GM12891 (cell line): ENCODE measurements at places on chromosomes 3 and 15.

DNA sequence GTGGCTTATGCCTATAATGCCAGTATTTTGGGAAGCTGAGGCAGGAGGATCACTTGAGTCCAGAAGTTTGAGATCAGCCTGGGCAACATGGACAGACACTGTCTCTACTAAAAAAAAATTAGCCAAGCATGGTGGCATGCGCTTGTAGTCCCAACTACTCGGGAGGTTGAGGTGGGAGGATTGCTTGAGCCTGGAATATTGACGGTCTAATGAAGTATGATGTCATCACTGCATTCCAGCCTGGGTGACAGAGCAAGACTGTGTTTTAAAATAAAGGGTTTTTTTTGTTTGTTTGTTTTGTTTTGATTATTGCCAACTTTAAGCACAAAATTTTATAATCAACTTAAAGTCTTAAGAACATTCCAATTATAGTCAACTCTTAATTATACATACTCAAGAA, 6.8 kb downstream of the PLSCR1 start:
- no peak for DNase-seq

DNA sequence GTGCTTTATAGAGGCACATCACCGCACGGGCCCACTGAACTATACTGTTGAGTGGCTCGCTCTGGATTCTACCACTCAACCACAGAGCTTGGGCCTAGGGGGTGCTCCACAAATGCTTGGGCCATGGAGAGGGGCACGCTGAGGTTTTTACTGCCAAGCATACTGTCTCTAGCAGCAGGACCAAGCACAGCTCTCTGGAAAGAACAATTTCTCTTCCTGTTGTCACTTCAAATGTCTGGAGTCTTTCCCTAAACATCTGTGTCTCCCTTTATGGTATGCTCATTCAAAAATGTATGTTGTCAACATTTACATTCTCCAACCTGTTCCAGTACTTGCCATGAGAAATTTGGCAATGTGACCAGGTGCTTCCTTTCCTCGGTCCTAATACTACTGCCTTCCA, 114.7 kb upstream of the TPM1 start:
- DNase-seq: no peak

DNA sequence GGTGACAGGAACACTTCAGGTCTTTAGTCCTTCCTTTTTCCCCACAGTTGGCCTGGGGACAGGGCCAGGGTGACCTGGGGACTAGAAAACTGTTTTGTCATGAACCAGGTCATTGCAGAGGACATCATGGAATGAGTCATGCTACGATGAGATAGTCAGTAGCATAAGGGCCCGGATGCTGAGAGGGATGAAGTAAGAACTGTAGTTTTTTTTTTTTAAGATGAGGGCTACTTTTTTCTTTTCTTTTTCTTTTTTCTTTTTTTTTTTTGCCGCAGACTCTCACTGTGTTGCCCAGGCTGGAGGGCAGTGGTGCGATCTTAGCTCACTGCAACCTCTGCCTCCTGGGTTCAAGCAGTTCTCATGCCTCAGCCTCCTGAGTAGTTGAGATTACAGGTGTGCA, 8.0 kb downstream of the MAP2K5 start:
- DNase-seq: no peak

DNA sequence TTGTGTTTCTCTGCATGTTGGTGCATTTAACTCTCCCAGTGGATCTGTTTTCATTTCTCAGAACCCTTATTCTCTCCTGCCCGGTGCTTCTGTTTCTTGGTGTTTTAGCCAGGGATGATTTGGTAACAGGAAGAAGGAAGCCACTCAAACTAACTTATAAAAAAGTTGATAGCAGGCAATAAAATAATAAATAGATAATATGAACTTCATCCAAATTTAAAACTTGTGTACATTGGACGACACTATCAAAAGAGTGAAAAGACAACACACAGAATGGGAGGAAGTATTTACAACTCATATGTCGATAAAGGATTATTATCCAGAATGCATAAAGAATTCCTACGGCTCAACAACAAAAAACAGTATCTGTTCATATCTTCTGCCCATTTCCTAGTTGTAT, 37.3 kb upstream of the CHRNA7 start:
- DNase-seq: no peak

DNA sequence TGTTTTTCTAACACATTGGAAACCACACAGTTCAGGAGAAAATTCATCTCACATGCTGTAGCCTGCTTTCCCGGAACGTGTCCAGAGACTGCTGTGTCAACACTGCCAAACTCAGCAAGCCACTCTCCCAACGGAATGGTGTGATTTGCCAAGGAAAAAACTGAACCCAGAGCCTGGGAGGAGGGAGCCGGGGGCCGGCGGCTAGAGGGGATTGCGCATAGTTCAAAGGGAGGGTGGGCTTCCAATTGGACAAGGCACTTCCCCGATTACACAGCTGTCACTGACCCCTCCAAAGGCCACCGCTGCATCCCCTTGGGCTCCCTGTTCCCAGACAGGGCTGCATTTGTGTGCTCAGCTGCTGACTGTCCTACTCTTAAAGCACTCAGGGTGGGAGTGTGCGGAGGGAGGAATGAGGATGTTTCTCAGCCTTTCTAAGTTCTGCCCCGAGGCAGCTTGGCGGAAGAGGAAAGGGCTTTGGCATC, 256.2 kb downstream of the ZNF621 start:
- DNase-seq: no peak

DNA sequence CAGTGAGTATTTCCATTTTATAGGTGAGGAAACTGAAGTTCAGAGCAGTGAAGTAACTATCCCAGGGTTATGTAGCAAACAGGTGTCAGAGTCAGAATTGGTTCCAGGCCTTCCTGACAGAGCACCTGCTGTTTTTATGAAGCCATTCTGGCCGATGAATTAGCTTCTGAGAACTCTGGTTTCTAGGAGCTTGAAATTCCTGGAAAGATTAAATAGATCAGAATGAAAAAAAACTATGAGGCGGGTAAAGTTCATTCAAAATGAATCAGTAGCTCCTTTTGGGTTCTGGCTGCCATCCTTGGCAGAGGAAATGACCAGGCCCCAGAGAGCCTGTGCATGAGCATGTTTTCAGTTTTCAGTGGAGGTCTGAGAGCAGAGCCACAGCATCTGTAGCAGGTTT, 59.3 kb upstream of the CFAP161 start:
- no peak for DNase-seq

GRCh38 chr3:3227640-3228039, 48.1 kb upstream of the CRBN start:
- no peak for DNase-seq

DNA sequence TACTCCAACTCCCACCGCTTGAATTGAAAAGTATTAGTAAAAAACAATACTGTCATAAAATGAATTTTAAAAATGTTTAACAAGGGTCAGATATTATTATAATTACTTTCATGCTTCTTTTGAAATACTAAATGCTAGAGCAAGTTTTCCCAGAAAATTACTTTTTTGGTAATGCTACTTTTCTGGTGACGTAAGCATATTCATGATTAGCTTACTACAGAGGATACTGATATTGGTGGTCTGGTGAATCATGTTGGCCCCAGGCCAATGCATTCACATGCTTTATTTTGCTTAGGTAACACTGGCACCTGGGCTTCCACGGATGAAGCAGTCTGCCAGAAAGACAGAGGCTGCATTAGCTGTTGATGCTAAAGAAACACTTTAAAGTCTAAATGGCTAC, 12.4 kb downstream of the SPATA16 start:
- DNase-seq: no peak

- no peak for DNase-seq
Measured at GRCh38 chr15:63554337-63554927, 42.8 kb upstream of the FBXL22 start.

DNA sequence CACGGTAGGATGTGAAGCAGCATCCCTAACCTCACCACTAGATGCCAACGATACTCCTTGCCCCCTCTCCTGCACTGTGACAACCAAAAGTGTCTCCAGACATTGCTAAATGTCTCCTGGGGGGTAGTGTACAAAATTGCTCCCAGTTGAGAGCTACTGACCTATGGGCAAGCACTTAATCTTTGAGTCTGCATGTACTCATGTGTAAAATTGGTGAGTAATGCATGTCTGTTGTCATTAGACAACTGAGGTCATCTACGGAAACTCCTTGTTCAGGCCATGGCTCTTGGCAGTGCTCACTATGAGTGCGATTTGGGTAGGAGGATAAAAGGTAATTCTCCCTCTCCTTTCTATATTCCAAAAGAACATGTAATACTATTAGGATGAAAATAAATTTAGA, 29.2 kb downstream of the PDHB start:
- DNase-seq: no peak

DNA sequence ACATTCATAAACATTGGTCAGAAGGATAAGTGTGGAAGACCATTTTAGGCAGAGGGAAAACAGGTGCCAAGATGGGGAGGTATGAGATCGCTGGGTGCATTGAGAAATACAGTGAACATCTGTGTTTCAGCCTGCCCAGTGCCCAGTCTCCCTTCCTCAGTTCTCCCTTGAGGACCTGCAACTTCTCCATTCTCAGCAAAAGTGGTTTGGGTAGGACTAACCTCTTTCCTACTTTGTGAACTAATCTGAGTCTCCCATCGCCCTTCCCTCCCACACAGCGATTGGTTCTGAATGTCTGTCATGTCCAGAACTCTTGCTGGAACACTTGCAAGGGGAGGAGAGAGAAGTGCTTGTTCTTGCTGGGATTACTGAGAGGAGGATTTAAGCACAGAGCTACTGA, 10.9 kb upstream of the CCNL1 start:
- DNase-seq: no peak

GRCh38 chr15:98070137-98070536, 109.6 kb downstream of the ARRDC4 start:
- no peak for DNase-seq

DNA sequence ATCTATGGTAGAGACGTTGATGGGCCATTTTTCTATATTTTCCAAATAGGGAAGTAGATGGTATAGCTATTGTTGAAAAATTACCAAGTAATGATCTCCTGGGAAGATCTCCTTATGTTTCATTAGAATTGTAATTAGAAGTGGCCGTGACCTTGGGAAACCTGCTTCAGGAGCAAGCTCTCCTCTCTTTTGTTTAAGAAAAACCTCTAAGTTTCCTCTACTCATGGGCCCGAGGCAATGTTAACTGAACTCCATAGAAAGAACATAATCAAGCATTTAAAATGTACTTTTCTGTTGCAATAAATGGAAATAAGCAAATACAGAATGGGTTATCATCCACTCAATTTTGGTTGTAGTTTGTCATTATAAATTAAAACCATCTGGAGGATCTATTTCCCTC, 511.2 kb upstream of the MDFIC2 start:
- no peak for DNase-seq

GRCh38 chr3:182083112-182083511, 371.4 kb downstream of the SOX2 start:
- DNase-seq: no peak

DNA sequence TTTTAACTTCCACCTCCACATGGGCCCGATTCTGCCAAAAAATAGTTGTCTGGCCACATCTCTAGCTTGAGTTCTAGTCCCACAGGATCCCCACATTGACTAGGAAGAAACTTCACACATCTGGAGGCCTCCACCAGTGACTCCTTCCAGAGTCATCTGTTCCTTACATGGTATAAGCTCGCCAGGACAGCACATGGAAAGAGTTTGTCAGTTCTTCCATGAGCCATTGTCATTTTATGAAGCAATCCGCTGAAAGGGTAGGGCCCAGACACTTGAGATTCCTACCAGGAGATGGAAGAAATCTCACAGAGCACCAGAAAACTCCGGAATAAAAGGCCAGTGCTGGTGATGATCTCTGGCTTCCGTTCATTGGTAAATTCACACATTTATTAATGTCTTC, 350.5 kb upstream of the ICE2 start:
- no peak for DNase-seq

GRCh38 chr3:101253396-101253795, 67.0 kb downstream of the IMPG2 start:
- DNase-seq: no peak

- no peak for DNase-seq
Measured at GRCh38 chr3:36257158-36257852, 123.0 kb upstream of the STAC start.
